ENCODE measurements at places on chromosomes 13 and 19.

DNA sequence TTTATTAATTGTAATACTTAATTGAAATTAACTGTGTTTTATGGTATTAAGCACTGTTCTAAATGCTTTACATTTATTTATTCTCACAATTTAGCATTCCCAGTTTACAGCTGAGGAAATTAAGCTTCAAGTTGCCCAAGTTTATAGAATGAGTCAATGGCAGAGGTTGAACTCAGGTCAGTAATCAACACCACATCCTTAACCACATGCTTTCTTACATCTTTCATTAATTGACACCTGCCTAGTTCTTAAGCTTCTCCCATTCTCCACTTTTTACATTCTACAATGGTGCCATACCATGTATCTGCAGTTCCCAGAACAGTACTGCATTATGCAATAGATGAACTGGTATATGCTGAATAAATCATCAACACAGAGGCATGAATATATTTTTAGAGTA is 11.7 kb upstream of the RBM26 start:
- no peak for DNase-seq

DNA sequence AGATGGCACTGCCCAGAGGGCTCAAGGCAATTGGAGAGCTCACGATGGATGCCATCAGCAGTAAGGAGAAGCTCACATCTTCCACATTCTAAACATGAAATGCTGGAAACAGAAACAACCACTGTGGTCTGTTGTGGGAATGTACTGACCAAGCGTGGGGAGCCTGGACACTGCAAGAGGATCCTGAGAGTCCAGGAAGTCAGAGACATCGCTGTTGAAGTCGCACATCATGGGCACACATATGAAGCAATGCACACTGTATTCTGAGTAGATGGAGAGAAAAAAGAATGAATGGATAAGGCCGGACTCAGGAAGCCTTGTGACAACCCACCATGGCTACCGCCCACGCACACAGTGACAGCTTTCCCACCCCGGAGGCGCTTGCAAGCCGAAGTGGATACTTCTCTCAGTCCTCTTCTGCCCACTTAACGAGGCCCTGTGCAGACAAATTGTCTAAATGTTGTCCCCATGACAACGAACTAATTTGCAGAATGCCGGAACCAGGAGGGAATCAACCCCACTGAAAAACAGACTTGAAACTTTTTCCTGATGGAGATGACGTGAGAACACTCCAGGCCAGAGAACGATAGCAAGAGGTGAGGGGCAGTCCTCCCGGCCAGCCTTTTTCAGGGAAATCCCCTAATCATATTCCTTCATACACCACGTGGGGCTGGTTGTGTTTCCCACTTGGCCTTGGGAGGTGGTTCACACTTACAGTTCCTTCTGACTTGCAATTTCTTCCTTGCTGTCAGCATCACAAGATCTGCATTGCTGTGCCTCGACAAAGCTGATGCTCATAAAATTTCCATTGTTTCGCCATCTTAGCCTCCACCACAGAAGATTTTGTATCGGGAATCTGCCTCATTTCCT is 109.6 kb upstream of the SERP2 start:
- DNase-seq: no peak

- no peak for DNase-seq
These were observed 487.1 kb downstream of the SLITRK6 start for GRCh38 chr13:85312071-85312470.

GRCh38 chr19:6528544-6529121 is 2.2 kb upstream of the TNFSF9 start:
- no peak for DNase-seq

GRCh38 chr13:41257535-41257934 is 5.8 kb downstream of the MTRF1 start:
- no peak for DNase-seq

DNA sequence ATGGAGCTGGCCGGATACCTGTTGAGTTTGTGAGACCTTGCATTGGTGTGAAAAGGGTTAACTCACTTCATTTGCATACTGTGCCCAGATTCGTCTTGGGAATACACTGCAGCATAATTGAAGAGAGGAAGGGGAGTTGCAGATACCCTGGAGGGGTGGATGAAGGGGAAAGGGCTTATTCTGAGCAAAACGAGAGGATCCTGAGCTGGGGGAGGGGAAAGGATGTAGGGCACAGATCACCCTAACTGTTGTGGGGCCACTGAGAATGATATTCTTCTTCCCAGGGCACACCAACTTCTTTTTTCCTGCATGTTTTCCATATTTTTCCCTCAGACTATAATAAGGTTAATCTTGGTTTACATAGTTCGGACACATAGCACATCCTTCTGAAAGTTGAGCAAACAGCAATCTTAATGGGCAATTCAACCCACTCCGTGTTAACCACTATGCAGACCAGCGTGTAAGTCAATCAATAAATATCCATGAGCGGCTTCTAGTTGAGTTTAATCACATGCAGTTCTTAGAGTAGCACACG is 11.7 kb upstream of the PTPRS start:
- no peak for DNase-seq

- DNase-seq: no peak
These were observed 47.3 kb downstream of the NFIX start for GRCh38 chr19:13042443-13043130.

DNA sequence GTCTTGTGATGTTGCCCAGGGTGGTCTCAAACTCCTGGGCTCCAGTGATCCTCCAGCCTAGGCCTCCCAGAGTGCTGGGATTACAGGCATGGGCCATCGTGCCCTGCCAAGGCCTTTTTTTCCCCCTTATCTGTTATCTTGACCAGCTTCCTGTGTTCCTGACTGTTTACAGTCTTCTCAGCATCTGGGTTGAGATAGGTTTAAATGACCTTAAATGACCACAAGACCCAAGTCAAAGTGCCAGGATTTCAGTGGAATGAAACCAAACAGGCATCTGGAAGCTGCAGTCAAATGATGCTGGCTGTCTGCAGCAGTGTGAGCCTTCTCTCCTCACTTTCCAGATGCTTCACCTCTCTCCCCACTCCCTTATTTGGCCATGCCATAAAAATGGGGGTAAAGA is 114.2 kb upstream of the CLDN10 start:
- DNase-seq: no peak

GRCh38 chr19:30212574-30212973 is 159.6 kb upstream of the ZNF536 start:
- DNase-seq: no peak

GRCh38 chr13:113110048-113110851 is 4.7 kb downstream of the F7 start:
- peak; percentile 26 for DNase-seq

GRCh38 chr13:51420681-51421490 is 31.9 kb downstream of the INTS6 start:
- DNase-seq: peak; percentile 19

DNA sequence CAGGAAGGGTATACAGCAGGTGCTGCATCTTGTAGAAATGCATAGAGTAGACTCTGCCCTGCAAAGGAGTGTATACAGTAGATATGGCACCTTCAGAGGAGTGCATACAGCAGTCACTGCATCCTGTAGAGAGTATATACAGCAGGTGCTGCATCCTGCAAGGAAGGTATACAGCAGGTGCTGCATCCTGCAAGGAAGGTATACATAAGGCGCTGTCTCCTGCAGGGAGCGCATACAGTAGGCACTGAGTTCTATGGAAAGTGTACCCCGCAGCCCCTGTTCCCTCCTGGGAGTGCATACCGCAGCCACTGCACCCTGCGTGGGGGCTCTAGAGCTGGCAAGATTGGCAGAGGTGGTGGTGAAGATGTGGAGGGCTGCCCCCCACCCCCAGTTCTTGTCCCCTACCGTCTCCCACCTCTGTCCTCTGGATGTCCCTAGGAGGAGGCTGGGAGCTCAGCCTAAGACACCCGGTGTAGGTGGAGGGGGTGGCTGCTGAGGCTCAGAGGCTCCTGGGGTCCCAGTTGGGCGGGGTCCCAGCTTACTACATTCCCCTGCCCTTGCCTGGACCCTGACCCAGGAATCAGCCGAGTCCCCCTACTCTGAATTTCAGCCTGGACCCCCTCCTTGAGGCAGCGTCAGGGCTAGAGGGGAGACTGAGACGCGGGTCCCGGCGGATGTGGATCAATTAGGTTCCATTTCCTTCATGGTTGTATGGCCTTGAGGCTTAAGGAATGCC is 2.3 kb upstream of the ADAMTSL5 start:
- DNase-seq: no peak

Measured in CD4-positive, alpha-beta T cell treated with Interleukin-10 for 1 hour (primary cell).